ENCODE measurements at places on chromosomes 6 and 20.

DNA sequence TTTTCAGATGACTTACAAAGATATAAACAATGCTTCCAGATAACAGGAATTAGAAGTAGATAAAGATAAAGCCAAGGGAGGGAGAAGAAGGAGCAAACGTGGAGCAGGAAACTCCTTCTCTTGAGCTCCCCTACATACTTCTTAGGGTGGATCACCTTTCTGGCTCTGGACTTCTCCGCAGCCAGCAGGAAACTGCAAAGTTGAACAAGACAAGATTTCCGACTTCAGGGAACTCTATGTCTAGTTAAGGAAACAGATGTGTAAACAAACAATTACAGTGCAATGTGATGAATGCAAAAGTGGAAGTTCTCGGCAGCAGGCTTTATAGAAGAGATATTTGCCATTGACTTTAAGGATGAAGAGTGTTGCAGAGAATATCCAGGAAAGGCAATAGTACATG lies 134.0 kb upstream of the MARCKS start:
- DNase-seq = no peak

GRCh38 chr6:153898360-153899059 lies 140.5 kb upstream of the OPRM1 start:
- no peak for DNase-seq

- peak; percentile 7 for DNase-seq
Observed at GRCh38 chr6:86107985-86108384, 465.3 kb upstream of the SYNCRIP start.

- peak; percentile 72 for DNase-seq
Observed at GRCh38 chr20:49534255-49534712, 33.7 kb downstream of the PTGIS start.

GRCh38 chr6:89818977-89819335 lies 638 bp downstream of the MDN1 start:
- no peak for DNase-seq

DNA sequence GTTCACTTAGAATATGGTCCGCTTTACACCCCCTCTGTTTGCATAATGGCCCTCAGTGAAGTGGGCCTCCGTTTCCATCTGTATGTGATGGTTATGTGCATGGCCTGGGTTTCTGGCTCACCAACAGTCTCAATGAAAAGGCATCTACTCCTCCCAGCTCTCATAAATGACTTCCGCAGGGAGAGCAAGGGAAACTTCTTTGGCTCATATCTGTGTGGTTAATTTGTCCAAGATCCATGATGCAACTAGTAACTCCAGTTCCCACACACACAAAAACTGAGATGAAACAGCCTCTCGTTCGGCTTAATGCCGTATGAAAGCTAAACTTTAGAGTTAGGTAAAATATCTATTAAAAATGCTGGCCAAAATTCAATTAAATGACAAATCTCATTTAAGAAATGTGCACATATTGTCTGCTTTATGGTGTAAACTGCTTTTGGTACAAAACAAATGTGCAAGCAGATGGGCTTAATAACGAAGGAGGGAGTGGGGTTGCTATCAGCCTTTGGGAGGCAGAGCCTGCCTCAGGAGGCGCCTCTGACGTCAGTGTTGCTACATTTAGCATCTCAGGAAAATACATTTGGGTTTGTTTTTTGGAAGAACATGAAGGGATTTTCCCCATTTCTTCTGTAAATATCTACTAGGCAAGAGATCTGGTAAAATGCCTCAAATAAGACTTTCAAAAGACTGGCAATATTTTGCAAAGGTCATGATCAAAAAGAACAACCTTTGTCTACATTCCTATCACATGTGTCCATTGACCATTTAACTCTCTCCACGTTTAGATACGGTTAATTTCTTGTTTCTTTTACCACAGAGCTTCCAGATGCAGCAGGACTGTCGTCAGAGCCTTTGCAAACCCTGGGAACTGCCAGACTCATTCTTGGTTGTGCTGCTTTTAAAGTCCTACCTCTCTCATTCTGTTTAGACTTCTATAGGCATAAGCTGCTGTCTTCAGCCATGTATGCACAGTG lies 96.8 kb downstream of the ARMC2 start:
- peak; percentile 93 for DNase-seq

DNA sequence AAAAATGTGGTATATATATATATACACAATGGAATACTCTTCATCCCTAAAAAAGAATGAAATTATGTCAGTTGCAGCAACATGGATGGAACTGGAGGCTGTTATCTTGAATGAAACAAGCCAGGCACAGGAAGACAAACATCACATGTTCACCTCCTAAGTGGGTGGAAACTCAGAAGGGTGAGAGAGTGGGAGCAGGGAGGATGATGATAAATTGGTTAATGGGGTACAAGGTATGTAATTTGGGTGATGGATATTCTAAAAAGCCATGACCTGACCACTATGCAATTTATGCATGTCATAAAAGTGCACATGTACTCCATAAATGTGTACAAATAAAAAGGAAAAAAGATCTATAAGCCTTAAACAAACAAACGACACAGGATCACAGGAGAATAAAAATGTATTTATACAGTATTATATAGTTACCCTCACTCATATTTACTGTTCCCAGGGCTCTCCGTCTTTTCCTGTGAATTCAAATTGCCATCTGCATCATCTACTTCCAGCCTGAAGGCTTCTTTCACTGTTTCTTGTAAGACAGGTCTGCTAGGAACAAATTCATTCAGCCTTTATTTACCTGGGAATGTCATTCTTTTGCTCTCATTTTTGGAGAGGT lies 89.8 kb downstream of the SYNDIG1 start:
- DNase-seq = no peak

- no peak for DNase-seq
Observed at GRCh38 chr6:131412960-131413830, 159.8 kb upstream of the ARG1 start.

DNA sequence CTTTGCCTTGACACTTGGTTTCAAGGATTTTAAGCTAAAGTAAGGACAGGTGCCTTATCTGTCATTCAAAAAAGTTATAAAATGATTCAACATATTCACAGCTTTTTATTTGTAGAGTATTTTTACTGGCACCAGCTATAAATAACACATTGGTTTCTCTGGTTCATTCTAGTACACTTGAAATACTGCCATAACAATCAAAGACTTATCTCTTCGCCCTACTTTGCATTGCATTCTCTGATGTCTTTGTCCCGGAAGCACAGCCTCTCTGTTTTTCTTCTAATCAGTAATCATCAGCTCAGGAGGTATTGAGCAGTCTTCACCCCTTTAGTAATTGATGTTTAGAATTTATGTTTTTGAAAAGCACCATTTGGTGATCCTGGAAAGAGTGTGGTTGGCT lies 156.4 kb downstream of the PDE10A start:
- DNase-seq = no peak

DNA sequence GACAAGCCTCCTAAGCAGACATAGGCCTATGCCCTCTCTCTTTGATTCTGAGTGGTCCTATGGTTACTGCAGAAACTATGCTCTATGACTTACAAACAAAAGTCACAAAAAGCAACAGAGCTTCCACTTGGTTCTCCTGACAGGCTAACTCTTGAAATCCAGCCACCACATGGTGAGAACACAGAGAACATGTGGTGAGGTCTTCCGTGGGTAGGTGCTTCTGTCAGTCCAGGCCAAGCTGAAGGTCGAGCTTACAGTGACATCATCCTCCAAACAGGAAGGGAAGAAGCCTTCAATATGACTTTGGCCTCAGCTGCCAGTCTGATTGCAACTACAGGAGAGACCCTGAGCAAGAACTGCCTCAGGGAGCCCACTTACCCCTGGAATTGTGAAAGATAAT lies 265.5 kb downstream of the TBX18 start:
- no peak for DNase-seq

- DNase-seq = no peak
Observed at GRCh38 chr6:168726312-168726856, 285.4 kb downstream of the SMOC2 start.

GRCh38 chr6:139623372-139623771 lies 248.9 kb upstream of the CITED2 start:
- no peak for DNase-seq

- DNase-seq = peak; percentile 94
Observed at GRCh38 chr6:155013457-155013876, 18.4 kb downstream of the TIAM2 start.

- DNase-seq = no peak
Observed at GRCh38 chr20:51554538-51555165, 12.1 kb upstream of the NFATC2 start.

- no peak for DNase-seq
Observed at GRCh38 chr20:10978713-10979112, 304.9 kb upstream of the JAG1 start.

- no peak for DNase-seq
Observed at GRCh38 chr20:46683939-46684750, 5.1 kb downstream of the TP53RK start.

DNA sequence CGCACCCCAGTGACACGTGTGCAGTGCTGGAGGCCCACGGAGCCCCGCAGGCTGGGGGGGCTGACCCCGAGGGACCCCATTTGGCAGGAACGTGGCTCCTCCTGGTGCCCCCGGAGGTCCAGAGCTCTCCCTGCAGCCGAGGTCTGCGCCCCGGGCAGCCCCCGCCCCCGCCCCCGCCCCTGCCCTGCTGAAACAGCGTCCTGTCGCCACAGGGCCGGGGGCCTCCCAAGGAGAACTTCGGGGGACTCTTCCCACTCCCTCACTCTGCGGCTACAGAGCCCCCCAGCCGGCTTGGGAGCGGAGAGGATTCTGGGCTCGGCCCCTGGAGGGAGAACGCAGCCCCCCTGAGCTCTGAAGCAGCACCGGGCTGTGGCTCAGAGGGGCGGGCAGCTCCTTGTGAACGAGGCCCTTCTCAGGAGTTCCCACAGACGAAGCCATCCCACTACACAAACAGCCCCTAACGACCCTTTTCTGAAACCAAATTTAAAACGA lies 115.2 kb downstream of the DLL1 start:
- DNase-seq = no peak

- DNase-seq = no peak
Observed at GRCh38 chr6:105251689-105252088, 71.9 kb upstream of the POPDC3 start.

- DNase-seq = no peak
Observed at GRCh38 chr6:127436578-127437110, 22.5 kb downstream of the KIAA0408 start.

DNA sequence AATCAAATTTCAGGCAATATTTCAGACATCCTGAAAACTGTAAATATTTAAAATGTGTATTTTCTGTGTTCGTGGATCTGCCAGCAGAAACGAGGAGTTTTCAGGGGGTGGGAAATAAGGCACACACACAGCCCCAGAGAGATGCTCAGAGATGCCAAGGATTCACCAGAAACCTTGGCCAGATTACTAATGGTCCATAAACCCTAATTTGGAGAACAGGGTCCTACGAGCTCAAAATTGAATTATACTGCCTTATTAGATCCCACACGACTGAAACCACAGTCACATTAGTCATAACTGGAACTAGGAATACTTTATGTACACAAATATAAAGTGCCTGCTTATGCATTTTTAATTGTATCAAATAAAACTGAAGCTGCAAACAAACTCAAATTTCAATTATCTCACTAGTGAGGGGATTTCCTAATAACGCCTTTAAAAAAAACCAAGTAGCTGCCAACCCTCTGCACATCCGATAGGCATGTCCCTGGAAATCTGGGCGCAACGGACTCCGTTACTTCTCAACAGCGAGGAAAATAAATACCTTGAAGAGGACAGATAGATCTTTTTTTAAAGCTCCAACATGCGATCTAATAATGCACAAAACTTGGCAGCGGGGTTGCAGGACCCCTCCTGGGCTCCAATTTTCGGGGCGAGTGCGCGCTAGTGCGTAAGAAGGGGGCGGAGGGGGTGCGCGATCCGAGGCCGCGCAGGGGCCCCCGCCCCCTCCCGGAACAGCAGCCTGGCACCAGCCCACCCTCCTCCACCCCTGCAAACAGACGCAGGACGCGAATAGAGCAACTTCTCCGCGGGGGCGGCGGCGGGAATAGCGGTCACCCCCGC lies 897 bp downstream of the CHD6 start:
- DNase-seq = no peak

- no peak for DNase-seq
Observed at GRCh38 chr6:6940031-6941025, 167.4 kb upstream of the RREB1 start.

GRCh38 chr6:79686707-79687309 lies 55.7 kb downstream of the SH3BGRL2 start:
- no peak for DNase-seq

GRCh38 chr6:28551891-28552666 lies 26.4 kb downstream of the GPX5 start:
- no peak for DNase-seq

DNA sequence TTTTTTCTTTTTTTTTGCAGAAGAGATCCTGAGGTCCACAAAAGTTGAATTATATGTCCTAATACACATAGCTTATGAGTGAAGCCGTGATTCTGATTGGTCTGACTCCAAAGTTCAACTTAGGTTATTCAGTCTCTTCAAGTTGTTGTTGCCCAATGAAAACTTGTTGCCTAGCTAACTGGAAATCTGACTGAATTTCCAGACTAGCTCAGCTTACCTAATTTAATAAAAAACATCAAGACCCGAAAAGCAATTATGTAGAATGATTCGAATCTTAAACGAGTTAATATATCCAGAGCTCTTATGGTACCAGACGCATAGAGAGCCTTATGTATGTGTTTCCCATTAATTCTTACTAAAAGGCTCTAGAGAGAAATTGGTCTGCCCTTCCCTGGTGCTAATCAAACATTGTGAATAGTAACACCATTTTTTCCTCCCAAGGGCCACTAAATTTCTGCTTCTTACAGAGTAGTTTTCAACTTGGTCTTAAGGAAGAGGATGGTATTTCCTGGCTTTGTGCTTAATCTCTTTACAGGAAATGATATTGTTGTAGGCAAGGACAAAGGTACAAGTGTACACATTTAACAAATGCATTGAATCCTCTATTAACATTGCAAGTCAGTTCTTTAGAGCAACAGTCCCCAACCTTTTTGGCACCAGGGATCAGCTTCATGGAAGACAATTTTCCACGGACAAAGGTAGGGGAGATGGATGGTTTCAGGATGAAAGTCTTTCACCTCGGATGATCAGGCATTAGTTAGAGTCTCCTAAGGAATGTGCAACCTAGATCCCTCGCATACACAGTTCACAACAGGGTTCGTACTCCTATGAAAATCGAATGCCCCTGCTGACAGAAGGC lies 107.9 kb downstream of the TSHZ2 start:
- no peak for DNase-seq

DNA sequence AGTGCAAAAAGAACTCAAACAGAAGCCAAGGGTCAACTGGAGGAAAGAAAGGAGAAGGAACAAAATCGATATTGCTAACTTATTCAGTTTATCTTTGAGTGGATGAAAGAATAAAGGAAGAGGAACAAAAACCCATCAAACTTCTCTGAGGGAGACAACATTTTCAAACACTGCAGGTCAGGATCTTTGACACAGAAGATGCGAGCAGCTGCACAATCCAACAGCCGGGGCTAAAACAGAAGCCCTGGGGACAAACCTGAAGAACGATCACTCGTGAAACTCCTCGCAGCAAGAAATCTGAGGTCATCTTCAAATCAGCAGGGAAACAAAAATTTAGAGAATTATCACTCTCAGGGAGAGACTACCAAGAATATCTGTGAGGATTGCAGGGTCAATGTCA lies 14.2 kb downstream of the SLC23A2 start:
- no peak for DNase-seq

GRCh38 chr6:109790131-109790530 lies 99.0 kb downstream of the FIG4 start:
- no peak for DNase-seq
